Activated gamma-delta T cell (primary cell): ENCODE measurements at places on chromosomes 6 and 20.

DNA sequence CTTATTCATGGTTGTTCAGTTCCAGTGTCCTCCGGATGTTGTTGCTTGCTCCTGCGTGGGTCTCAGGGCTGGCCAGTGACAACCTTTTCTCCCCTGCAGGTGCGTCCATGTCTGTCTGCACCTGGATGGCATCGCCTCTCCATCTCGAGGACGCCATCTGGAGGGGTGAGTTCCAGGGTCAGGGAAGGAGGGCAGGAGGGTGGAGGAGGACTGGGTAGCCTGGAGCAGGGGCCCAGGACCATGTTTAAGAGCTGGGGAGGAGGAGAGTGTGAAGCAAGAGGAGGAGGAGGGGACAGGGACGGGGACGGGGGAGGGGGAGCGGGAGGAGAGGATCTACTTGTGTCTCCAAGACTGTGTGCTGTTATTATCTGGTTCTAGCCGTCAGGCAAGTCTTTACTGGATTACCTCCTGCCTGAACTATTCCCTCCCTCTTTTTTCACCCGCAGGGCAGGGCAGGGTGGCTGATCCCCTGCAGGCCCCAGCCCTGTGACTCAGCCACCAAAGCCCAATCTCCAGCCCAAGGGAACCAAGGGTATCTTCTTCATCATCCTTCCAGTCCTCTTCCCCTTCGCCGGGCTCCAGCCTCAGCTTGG is 32.2 kb upstream of the TULP1 start:
- no peak for DNase-seq

DNA sequence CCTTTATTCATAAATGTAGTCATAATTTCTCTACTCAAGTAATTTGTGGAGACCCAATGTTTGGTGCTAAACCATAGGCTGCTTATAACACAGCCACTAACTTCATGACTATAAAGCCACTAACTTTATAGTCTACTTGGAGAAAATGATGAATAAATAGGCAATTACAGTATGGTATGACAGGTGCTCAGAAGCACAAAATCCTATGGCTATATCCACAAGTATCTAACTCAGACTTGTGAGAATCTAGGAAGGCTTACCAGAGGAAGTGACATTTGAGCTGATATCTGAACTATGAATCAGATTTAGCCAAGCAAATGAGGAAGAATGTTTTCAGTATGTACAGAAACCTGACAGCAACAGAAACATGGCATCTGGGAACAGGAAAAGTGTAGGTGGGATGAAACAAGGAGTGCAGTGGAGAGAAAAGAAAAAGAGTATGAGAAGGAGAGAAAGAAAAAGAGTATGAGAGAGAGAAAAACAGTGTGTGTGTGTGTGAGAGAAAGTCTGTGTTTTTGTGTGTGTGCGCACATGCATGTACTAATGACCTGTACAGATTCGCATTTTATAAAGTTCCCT is 59.9 kb downstream of the REV3L start:
- no peak for DNase-seq

DNA sequence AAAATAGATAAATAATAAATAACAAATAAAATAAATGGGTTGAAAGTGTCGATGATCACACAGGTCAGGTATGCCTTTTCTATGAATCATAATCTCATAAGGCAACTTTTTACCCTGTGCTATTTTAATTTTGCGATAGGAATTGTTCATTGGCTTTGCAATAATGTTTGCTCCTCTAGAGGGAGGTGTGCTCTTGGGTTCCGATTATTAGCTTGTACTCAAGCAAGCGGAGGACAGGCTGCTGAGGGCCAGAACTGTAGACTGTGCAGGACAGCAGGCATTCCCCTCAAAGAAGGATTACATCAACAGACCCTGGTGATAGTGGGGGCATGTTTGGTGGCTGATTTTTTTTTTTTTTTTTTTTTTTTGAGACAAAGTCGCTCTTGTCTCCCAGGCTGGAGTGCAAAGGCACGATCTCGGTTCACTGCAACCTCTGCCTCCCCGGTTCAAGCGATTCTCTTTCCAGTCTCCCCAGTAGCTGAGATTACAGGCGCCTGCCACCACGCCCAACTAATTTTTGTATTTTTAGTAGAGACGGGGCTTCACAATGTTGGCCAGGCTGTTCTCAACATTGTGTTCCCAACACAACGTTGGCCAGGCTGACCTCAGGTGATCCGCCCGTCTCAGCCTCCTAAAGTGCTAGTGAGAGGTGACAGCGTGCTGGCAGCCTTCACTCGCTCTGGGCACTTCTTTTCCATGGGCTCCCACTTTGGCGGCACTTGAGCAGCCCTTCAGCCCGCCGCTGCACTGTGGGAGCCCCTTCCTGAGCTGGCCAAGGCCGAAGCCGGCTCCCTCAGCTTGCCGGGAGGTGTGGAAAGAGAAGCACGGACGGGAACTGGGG is 35.6 kb downstream of the RIOK1 start:
- no peak for DNase-seq

GRCh38 chr6:1086446-1087153 is 225.3 kb upstream of the FOXQ1 start:
- DNase-seq = no peak

DNA sequence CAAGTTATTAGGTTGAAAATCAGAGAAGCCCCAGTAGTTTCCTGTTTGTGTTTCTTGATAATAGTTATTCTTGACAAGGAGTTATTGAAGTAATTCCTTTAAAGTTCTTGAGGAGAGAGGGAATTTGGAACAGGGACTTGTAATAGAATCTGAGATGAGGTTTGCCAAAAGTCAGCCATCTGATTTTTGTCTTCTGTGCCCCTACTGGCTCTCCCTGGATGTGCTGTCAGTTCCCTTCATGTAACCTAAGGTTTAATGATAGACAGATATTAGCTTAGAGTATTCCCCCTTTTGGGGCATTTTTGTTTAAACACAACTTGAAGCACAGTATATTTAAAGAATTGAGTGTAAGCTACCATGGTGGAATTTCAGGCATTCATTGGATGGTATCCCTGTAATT is 71.4 kb downstream of the CARMIL1 start:
- no peak for DNase-seq

DNA sequence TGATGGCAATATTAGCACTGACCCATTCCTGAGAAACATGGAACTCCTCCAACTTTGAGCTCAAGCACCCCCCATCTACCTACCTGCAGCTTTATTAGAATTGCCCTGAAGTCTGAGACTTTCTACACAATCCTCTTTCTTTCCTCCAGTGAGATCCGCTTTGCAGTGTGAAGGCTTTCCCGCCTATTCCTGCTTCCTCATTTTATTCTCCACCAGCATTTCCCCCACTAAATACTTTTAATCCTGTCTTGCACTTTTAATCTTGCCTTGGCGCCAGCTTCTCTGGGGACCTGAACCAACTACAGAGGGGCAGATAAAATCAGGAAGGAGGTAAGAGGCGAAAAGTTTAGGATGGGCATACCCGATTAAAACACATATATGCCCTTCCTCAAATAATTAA is 178.1 kb upstream of the PRDM1 start:
- DNase-seq = no peak

DNA sequence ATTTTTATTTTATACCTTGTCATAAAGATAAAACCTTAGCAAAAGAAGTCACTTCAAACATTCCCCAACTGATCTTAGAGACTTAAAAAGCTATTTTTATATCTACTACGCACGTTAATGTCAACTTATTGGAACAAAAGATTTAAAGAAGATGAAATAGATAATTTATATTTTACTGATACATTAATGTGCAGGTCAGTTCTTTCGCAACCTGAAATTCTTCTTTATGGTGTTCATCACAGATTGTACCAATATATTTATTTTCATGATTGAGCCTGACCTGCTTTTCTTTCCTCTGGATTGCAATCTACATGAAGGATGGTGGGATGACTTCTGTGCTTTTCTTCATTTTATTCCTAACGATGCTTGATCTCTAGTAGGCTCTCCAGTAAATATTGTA is 596.3 kb downstream of the PHF3 start:
- no peak for DNase-seq

DNA sequence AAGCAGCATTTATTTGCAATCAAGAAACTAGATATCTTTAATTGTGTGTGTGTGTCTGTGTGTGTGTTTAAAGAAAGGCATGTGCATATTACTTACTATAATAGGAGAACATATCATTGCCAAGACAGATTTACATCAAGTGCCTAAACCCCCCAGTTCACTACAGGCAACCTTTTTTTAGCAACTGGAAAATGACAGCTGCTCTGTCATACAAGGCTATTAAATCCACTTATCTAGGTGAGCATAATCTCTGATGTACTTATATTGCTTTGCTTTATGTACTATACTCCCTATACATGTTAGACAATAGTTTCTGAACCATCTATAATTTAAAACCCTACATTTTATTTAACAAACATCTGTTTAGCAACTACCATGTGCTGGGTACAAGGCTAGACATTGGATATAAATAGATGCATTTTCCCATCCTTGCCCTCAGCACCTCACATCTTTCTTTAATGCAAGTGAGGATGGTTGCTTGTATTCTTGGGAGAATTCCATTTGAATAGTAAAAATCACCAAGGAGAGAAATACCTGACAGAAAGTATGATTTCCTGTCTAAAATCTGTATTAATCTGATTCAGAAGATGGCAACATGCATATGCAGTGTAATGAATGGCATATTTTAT is 398.3 kb downstream of the LAMA2 start:
- no peak for DNase-seq

DNA sequence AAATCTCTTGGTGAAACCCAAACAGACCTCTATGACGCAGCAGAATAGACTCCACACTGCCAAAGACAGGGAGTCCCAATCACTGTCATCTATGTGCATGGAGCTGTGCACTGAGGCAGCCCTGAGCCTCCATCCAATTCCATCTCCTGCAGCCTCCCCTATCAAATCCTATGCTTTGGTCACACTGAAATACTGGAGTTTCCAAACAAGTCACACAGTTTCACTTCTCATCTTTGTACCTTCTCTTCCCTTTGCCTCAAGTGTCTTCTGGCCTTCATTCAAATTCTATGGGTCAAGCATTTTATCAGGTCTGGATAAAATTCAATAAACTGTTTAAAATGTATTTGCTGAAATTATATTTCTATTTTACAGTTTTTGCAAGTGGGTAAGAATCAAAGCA is 38.5 kb downstream of the FBXL4 start:
- DNase-seq = no peak

GRCh38 chr6:141394565-141395051 is 738.1 kb upstream of the GJE1 start:
- no peak for DNase-seq

GRCh38 chr20:59598625-59599310 is 5.6 kb upstream of the PHACTR3 start:
- no peak for DNase-seq

- DNase-seq = no peak
Observed at GRCh38 chr6:161232010-161232409, 41.9 kb downstream of the AGPAT4 start.

DNA sequence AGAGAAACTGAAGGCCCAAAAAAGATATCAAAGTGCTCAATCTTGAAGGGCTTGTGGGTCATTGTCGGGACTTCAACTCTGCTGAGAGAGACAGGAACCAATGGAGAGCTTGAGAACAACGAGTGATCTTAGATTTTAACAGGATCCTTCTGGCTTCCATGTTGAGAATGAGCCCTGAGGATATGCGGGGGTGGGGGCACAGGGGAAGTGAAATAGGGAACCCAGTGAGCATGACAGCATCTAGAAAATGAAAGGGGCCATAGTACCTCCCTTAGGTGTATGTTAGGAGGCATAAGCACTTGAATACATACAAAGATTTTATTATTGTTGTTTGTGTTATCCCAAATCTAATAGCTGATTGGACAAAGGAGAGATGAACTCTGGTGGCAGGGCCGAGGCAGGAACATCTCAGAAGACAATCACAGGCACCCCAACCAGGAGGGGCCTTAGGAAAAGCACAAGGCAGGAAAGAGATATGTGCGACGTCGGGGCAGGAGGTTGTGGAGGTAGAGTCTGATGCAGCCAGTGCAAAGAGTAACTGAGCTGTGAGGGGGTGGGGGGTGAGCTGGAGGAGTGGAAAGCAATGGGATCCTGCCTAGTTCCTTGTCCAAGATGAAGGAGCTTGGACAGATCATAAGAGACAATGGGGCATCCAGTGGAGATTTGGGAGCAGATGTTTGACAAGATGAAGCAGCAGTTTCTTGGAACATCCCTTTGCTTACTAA is 10.4 kb downstream of the TGM6 start:
- no peak for DNase-seq

DNA sequence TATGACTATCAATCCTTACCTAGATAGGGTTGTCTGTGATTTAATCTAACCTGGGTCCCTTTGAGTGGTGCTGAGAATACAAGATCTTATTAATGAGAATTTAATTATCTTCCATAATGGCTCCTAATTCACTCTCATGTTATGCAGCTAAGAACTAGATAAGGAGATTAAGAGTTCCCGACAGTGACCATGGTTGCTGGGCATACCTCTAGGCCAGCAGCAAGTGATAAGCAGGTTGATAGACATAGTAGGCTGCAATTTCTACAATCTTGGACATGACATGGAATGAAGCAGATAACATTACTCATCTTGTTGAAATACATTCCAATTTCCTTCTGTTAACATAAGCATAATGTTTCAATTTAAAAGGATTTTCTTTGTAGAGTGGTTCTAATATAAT is 27.1 kb downstream of the SPACA1 start:
- no peak for DNase-seq

- DNase-seq = no peak
Observed at GRCh38 chr20:48019940-48020339, 234.7 kb upstream of the SULF2 start.

DNA sequence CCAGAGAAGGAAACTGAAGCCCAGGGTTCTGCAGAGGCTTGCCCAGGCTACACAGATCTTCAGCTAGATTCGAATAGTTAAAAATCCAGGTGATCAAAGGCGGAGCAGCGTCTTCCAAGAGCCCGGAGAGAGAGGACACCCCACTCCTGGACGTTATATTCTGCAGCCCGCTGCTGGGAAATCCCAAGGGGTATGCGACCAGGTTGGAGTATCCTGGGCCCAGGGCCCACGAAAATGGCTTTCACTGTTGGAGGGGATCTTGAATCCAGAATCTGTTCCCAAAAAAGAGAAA is 44.9 kb upstream of the HLA-E start:
- DNase-seq = no peak

DNA sequence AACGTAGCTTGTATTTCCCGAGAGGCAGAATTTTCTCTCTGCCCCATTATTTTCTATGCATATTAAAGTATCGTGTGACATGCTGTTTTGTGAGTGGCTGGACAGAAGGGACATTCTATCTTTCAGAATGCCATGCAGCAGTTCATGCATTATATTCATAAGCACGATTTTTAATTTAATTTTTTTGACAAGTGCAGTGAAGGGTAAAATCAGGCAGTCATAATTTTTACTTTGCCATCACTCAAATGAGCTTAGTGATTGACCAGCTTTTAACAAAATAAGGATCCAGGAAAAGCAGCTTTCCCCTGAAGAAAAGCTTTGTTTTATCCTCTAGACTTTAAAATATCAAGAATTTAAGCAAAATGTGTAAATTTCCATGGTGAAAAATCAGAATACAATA is 673.3 kb downstream of the KIF16B start:
- DNase-seq = no peak

DNA sequence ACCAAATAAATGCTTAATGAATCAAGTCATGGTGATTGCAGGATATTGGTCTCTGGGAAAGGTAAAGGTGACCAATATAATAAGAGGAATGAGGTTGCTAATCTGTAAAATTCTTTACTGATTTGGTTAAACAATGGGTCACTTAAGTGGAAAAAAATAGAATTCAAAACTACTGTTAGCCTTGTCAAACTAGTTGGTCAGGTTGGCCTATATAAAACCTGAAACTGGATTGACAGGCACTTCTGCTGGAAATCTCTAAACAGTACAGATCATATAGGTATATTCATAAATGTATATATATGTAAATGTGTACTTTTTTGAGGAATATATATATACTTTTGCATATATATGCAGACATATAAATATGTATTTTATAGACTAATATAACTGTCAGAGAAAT is 19.7 kb downstream of the PLCB4 start:
- no peak for DNase-seq

- DNase-seq = no peak
Observed at GRCh38 chr20:46717818-46718541, 8.5 kb downstream of the SLC2A10 start.
